ENCODE measurements at places on chromosomes 1 and 21. TPM values are rescaled to one million over a fixed set of nuclear protein-coding genes. Genes with fewer than 3 reads are reported as not detected.

The UMODL1 gene
- polyA plus RNA-seq: not detected

The DCST1 gene
- 0.09 TPM for polyA plus RNA-seq

The HSF2BP gene
- polyA plus RNA-seq: 0.62 TPM

- DNase-seq: no peak
Observed at GRCh38 chr1:70994753-70995268, 52.8 kb downstream of the PTGER3 start.

DNA sequence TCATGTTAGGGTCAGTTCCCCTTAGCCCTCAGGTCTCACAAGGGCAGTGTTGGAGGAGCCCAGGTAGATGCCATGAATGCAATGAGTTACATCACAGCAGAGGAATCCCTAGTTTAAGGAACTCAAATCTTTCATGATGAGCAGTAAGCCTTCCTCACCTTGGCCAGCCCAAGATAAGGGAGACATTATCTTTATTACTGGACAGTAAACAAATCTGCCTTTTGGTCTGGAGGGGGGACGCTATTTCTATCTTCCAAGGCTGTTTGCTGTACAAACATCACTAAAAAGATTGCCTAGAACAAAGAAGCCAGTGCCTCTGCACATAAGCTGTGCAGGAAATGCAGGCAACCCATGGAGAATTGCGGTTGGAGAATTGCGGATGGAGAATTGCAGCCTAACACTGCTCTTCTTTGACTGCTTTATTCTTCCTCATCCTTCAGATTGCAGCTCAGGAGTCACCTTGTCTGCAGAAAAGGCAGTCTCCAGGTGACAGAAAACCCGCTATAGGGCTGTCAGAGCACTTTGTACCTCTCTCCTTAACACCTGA, 2.3 kb upstream of the CHI3L1 start:
- DNase-seq: no peak

Measured in forelimb muscle (tissue), 1 donor.